ENCODE measurements at places on chromosomes 4 and X.
A peak's percentile ranks its signal among the peaks of the same experiment; 100 is the strongest.

DNA sequence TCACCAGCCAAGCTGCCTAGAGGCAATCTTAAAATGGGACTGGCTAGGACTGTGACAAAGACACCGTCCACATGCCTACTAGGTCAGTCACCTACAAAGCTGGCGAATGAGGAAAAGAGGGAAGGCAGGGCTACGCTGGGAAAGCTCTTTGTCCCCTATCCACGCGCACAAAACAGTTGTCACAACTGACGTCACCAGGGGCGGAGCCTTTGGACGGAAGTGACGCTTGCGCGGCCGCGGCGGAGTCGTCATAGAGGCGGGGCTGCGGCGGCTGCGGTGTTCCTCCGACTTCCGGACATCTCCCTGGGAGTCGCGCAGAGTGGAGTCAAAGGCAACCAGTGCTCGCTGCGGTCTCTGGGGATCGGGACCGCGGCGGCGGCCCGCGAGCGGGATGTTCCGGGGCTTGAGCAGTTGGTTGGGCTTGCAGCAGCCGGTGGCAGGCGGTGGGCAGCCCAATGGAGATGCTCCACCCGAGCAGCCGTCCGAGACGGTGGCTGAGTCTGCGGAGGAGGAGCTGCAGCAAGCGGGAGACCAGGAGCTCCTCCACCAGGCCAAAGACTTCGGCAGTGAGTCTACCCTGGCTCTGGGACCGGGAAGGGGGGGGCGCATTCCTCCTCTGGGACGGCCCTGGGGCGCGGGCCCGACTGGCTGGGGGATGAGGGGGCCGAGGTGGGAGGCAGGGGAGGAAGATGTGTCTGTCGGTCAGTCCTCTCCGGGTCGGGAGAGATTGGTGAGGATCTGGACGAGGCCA lies at the start of gene SYAP1:
Gene SYAP1 (plus strand): TSS at position 279 of the 751 bp plus-strand sequence. CDS start 113 bp downstream, at position 392.
- peak; percentile 99 for DNase-seq

DNA sequence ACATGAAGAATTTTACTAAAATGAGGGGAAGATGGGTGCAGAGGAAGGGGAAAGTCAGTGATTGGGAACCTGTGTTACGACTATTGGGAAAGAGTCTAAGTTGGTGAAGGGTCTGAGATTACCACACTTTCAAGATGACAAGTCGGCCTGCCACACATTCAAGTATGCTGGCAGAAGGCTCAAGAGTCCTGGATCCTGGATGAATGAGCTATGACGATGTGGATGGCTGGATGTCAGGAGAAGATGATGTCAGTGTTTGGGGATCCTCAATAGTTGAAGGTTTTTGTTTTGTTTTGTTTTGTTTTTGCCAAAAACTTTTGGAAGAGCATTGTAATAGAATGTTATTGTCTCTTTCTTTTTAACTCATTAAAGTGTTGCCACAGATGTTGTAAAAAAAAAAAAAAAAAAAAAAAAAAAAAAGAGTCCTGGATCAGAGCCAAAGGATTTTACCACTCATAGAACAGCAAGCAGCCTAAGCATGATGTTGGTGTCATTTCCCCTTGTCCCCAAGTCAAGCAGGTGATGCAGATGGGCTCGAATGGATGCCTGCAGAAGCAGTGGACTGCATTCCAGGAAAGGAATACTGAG lies 120.6 kb downstream of the REELD1 start:
- peak; percentile 71 for DNase-seq

GRCh38 chr4:158163941-158164767 lies 8.7 kb downstream of the GASK1B start:
- peak; percentile 28 for DNase-seq

DNA sequence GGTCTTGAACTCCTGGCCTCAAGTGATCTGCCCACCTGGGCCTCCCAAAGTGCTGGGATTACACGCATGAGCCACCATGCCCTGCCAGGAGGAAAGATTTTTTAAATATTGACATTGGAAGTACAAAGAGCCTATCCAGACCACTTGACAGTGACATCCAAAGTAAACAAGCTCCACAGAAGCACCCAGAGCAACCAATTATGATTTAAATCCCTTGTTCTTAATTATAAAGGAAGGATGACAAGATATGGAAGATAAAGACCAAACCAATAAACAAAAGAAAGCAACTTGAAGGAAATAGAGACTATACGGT lies 27.7 kb upstream of the RPL34 start:
- DNase-seq, result no peak

GRCh38 chr4:4779054-4779453 lies 80.4 kb upstream of the MSX1 start:
- DNase-seq, result no peak

GRCh38 chr4:8586671-8587468 lies 5.7 kb upstream of the CPZ start:
- DNase-seq, result no peak

DNA sequence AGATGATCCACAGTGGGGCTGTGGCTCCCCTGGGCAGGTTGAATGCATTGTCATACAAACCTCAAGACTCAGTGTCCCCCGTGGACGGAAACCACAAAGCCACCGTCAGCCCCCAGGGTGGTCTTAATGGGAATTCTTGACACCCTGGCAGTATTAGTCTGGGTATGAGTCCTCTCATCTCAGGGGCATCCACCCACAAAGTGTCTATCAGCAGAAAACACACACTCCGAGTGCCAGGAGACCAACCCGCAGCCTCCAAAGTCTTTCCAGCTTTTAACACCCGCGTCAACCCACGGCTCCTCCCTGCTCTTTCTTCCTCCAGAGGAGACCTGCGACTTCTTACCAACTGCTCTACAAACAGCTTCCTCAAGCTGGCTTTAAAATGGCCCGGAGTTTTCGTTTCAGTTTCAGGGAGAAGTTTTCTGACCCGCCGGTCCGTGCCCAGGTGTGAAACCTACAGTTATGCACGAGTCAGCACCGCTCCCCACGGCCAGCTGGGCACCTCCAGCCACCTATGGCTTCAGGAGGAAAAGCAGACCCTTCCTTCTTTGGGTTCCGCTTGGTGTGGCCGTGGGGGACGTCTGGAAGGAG lies 14.4 kb upstream of the ASMTL start:
- no peak for DNase-seq

DNA sequence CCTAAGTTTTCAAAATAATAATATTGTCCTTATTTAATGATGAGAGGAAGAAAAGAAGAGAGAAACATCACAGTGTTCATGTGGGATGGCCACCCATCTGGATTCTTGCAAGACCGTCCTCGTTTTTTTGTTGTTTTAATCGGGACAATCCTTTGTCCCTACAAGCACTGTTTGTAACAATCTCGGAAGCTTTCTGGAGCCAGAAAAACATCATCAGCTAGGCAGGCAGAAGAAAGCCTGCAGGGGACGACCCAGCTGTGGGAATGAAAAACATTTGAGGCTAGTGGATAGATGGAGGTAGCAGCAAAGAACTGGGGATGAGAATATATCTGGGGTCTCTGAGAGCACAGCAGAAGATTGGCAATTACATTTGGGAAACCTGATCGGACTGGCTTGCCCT lies 105.6 kb downstream of the DKK2 start:
- no peak for DNase-seq

GRCh38 chr4:5967783-5968182 lies 50.4 kb downstream of the C4orf50 start:
- DNase-seq, result no peak

DNA sequence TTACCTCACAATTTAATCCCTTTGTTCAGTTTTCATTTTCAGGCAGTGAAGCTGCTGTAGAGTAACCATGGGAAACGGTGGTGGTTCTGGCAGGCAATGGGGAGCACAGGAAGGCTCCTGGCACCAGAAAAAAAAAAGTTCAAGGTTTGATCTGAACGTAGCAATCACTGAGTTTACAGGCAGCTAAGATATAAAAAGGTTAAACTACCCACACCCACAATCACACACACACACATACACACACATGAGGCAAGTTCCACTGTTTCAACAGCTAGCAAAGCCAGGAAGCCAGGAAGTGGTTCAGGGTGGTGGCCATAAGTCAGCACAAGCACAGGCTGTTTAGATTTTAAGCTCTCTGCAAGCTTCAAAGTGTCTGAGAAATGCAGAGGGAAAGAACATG lies at the start of gene SULT1B1:
Gene SULT1B1 (minus strand): TSS at position 166 of the 400 bp plus-strand sequence. CDS start 5,403 bp downstream, outside the sequence.
- DNase-seq, result peak; percentile 85

- no peak for DNase-seq
These were observed 23.9 kb downstream of the FBXO8 start for GRCh38 chr4:174259580-174259979.

DNA sequence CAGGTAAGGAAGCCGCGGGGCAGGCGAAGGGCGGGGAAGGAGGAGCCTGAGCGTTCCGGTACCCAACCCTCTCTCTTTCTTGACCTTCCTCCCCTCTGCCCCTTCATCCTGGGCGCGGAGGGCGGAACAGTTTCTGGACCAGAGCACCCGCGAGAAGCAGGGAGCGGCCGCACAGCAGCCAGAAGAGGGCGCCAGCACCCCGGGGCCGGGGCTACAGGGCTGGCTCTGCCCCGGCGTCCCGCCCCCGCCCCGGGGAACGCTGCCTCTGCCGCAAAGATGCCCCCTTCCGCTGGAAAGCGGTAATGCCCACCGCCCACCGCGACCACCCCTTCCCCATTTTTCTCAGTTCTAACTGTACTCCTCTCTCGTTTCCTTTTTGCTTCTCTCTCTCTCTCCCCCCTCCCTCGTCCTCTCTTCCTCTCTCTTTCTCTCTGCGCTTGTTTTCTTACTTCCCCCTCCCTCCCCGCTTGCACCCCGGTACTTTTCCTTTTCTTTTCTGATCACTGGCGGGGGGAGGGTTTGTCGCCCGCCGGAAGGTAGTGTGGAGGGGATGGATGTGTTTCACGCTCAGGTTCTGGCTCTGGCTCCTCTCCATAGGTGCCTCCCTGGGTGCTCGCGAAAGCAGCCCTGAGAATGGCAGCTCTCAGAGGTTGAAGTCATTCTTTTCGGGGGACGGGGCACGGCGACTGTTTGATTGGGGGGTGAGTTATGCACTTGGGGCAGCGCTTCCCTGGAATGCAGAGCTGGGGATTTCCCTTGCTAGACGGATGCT lies 13.1 kb upstream of the PRDM8 start:
- DNase-seq, result peak; percentile 81

DNA sequence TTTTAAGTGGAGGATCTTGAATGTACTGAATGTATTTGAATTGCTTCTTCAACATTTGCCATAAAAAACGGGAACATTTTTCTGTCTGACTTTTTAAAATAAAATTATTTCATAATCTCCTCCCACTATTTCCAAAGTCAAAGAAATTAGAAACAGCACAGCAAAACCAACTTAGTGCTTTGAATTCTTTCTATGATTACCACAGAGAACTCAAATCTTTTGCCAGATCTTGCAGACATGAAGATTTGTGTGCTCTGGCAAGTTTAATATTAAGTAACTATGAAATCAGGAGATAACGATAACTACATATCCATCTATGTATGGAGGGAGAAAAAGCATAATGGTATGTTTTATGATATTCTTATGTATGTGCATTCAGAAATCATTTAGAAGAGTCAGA lies 982.2 kb downstream of the PCDH7 start:
- DNase-seq, result no peak

- DNase-seq, result no peak
These were observed 56.8 kb upstream of the TXK start for GRCh38 chr4:48190839-48191238.

- no peak for DNase-seq
These were observed 30.5 kb upstream of the PRPS1 start for GRCh38 chrX:107597791-107598190.

GRCh38 chr4:53195815-53196661 lies 169.8 kb downstream of the SCFD2 start:
- peak; percentile 17 for DNase-seq

- peak; percentile 52 for DNase-seq
These were observed 141.0 kb downstream of the TSPAN5 start for GRCh38 chr4:98517218-98518021.

DNA sequence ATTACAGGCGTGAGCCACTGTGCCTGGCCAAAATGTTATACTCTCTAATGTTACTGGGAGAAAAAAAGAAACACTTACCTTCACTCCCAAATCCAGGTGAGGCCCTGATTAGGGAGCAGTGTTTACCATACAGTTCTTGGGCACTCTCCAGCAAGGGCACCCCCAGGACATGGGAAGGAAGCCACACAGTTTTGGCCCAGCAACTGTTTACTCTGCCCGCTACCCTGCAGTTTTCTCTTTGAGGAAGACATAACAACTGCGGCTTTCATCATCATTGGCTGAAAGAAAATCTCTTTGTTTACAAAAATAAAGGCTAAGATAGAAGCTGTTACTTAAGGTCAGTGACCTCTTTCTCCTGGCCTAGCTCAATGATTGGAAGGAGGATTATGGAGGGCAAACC lies 145.5 kb upstream of the DUSP21 start:
- DNase-seq, result no peak

- no peak for DNase-seq
These were observed 1074.0 kb upstream of the LCORL start for GRCh38 chr4:19095491-19096046.

Measured in fibroblast of mammary gland (primary cell).